ENCODE measurements at places on chromosomes 7 and 10.

GRCh38 chr7:152967958-152968357, 208.4 kb downstream of the ACTR3B start:
- DNase-seq, result peak; percentile 19

DNA sequence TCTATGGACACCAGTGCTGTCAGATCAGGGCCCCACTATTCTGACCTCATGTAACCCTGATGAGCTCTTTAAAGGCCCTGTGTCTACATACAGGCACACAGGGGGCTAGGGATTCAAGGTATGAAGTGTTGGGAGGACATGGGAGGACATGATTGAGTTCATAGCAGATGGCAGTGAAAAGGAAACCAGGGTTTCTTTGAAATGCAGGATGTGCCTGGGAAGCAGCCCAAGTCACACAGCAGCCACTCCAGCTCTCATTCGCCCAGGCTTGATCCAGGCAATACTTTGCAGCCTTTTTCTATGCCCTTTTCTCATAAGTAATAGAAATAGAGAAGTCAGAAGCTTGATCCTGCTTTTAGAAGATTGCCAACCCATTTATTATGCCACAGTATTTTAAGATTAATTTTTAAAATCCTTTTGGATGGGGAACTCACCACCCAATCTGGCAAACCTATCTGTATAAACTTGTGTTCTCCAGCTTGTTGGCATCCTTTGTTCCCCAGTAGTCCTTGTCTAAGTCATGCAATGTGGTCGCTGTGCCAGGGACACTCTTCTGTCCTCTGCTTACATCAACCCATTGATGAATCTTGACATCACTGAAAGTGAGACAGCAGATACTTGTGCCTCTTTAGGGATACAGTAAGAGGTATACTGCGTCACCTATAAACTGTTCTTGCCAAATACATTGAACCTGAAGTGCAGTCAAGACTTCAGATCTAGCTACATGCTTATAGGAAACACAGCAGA, 95.0 kb downstream of the TAF3 start:
- DNase-seq, result no peak

GRCh38 chr7:123338688-123339087, 138.9 kb upstream of the SLC13A1 start:
- no peak for DNase-seq

- no peak for DNase-seq
Measured at GRCh38 chr7:22093936-22094335, 148.2 kb upstream of the CDCA7L start.

DNA sequence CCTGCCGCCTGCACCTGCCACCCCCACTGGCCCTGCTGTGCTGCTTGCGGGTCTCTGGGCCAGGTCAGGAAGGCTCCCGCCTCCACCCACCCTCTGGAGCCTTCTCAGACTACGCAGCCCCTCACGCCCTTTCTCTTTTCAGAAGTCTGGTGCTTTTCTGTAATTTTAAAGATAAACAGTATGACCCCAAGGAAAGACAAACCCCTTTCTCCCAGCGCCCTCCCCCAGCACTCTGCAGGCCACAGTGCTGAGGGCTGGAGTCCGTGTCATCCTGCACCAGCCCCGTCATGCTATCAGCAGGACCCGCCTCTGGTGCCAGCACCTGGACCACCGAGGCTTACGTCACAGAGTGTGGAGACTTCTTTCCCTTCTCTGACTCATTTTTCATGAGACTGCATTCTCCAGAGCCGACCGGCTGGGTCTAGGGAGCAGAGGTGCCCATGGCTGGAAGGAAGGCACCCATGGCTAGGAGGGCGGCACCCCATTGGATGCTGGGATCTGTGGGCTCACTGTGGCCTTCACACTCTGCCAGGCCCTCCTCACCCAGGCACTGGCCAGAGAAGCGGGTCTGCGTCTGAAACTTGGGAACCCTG, 53.4 kb downstream of the CFAP46 start:
- DNase-seq, result no peak

DNA sequence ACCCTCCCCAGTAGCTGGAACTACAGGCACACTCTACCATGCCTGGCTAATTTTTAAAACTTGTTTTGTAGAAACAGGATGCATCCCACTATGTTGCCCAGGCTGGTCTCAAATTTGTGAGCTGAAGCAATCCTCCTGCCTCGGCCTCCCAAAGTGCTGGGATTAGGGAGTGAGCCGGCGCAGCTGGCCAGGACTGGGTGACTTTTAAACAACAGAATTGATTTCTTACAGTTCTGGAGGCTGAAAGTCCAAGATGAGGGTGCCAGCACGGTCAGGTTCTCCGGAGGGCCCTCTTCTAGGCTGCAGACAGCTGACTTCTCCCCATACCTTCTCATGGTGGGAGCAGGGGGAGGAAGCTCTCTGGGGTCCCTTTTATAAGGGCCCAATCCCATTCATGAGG, 75.2 kb upstream of the CHST15 start:
- DNase-seq, result no peak

- DNase-seq, result peak; percentile 50
Measured at GRCh38 chr7:25105911-25106310, 19.1 kb downstream of the CYCS start.

DNA sequence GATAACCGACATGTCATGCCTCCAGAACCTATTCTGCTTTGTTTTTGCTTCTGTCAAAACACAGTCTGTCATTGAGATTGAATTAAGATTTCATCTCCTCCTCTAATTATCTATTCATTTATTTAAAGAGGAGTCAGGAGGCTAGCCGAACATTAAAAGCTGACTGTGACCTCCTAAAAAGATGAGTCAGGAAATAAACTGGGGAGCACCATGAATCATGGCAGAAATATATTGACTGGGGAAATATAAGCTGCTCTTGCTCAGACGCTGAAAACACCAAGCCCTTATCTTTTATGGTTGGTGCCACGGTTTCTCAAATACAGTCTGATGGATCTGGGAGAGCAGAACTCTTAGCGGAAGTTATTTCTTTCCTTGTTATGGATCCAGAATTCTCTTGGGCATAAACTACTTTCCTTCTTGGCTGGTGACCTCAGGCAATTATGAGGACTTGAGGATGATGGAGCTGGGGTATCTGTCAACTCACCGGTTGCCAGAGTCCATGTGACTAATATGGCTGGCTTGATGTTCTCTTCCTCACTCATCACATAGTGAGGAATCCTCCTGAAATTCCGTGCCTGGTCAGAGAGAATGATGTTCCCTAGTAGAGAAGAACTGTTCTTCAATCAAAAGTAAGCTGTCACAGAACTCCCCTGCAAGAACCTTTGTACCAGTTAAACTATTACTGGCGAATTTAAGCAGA, 307.6 kb upstream of the PHYHIPL start:
- DNase-seq, result no peak

All from hematopoietic multipotent progenitor cell treated with erythropoietin and hydrocortisone succinate and interleukin-3 and kit ligand, for 6 days (in vitro differentiated cells).